Activated CD4-positive, alpha-beta T cell treated with anti-CD3 and anti-CD28 coated beads, Interleukin-2, amount 10 ng/mL, durations not matched to agents 7 days and 5 days (primary cell): ENCODE measurements at places on chromosomes 4 and X.

GRCh38 chrX:10755439-10756334, 135.3 kb upstream of the MID1 start:
- H3K27me3 ChIP-seq: no peaks in the 10 kb centered on the region
- DNase-seq: no peak
- H3K36me3 ChIP-seq: no peaks in the 10 kb centered on the region

GRCh38 chrX:123223859-123224258, 39.8 kb downstream of the GRIA3 start:
- H3K27me3 ChIP-seq: no peaks in the 10 kb centered on the region
- H3K4me1 ChIP-seq: no peaks in the 10 kb centered on the region
- H3K4me3 ChIP-seq: no peak overlapping the region
- H3K36me3 ChIP-seq: no peaks in the 10 kb centered on the region
- no peak overlapping the region for H3K27ac ChIP-seq

GRCh38 chr4:122783301-122784215, 43.1 kb upstream of the FGF2 start:
- H3K27me3 ChIP-seq: peaks cover 4% of the 10 kb centered on the region
- H3K27ac ChIP-seq: no peak overlapping the region
- DNase-seq: no peak
- peaks cover 3% of the 10 kb centered on the region for H3K36me3 ChIP-seq
- H3K4me1 ChIP-seq: peaks cover 24% of the 10 kb centered on the region

GRCh38 chr4:80204433-80205011, 7.2 kb downstream of the PRDM8 start:
- H3K36me3 ChIP-seq: peaks cover 12% of the 10 kb centered on the region
- DNase-seq: no peak
- H3K27ac ChIP-seq: no peak overlapping the region

GRCh38 chrX:6849716-6850414, 297.6 kb upstream of the STS start:
- H3K27me3 ChIP-seq: no peaks in the 10 kb centered on the region
- DNase-seq: no peak
- no peaks in the 10 kb centered on the region for H3K36me3 ChIP-seq
- no peaks in the 10 kb centered on the region for H3K4me1 ChIP-seq
- no peak overlapping the region for H3K27ac ChIP-seq
- no peak overlapping the region for H3K4me3 ChIP-seq

GRCh38 chrX:153576961-153577360, 22.0 kb downstream of the CCNQ start:
- no peak overlapping the region for H3K27ac ChIP-seq
- H3K4me1 ChIP-seq: peaks cover 12% of the 10 kb centered on the region
- no peaks in the 10 kb centered on the region for H3K36me3 ChIP-seq
- H3K27me3 ChIP-seq: no peaks in the 10 kb centered on the region

- no peaks in the 10 kb centered on the region for H3K36me3 ChIP-seq
- peaks cover 3% of the 10 kb centered on the region for H3K4me1 ChIP-seq
- DNase-seq: no peak
- H3K27ac ChIP-seq: no peak overlapping the region
Measured at GRCh38 chr4:121108557-121108956, 36.2 kb upstream of the NDNF start.

DNA sequence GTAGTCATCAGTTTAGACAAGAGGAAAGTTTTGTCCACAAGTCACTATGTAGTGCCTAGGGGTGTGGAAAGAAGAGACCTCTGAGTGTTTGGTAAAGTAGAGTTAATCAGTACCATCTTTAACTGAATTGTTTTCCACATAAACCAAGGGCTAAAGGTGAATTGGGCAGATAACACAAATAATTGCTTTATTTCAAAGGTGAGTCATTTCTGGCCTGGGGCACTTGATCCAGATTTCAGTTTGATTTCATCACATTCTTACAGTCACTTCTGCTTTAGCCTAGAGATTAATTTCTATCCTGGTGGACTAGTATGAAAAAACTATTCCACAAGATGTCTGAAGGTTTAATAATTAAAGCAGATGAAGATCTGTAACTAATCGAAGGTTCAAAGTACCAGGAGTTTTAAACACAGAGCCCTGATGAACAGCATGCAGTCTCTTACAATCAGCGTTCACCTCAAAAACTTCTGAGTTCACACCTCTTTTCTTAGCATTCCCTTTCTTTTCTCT, 74.5 kb upstream of the BOD1L1 start:
- no peak overlapping the region for H3K4me3 ChIP-seq
- no peak overlapping the region for H3K27ac ChIP-seq
- no peak for DNase-seq
- no peaks in the 10 kb centered on the region for H3K4me1 ChIP-seq
- no peaks in the 10 kb centered on the region for H3K27me3 ChIP-seq

GRCh38 chr4:14871676-14872430, 130.4 kb upstream of the CPEB2 start:
- H3K4me3 ChIP-seq: no peak overlapping the region
- peaks cover 8% of the 10 kb centered on the region for H3K27me3 ChIP-seq
- no peaks in the 10 kb centered on the region for H3K36me3 ChIP-seq
- peak; percentile 36 for DNase-seq

GRCh38 chrX:154313147-154313546, 17.6 kb downstream of the TKTL1 start:
- H3K4me3 ChIP-seq: no peak overlapping the region
- no peaks in the 10 kb centered on the region for H3K27me3 ChIP-seq
- H3K36me3 ChIP-seq: peaks cover 2% of the 10 kb centered on the region
- peaks cover 50% of the 10 kb centered on the region for H3K4me1 ChIP-seq

- peaks cover 10% of the 10 kb centered on the region for H3K27me3 ChIP-seq
- no peaks in the 10 kb centered on the region for H3K4me1 ChIP-seq
- no peak overlapping the region for H3K4me3 ChIP-seq
Measured at GRCh38 chr4:182925298-182925757, 8.1 kb upstream of the DCTD start.
